NCI-H526 (cell line): ENCODE measurements at places on chromosomes 2 and 18.

- DNase-seq: no peak
Measured at GRCh38 chr2:39647104-39647765, 18.5 kb upstream of the TMEM178A start.

- no peak for DNase-seq
Measured at GRCh38 chr18:36762074-36762473, 66.7 kb downstream of the TPGS2 start.

- peak; percentile 87 for DNase-seq
Measured at GRCh38 chr2:173354073-173354581, 545 bp upstream of the CDCA7 start.

- no peak for DNase-seq
Measured at GRCh38 chr2:95334916-95335641, 37.9 kb downstream of the KCNIP3 start.

GRCh38 chr18:39208729-39209128, 1643.1 kb upstream of the CELF4 start:
- no peak for DNase-seq

DNA sequence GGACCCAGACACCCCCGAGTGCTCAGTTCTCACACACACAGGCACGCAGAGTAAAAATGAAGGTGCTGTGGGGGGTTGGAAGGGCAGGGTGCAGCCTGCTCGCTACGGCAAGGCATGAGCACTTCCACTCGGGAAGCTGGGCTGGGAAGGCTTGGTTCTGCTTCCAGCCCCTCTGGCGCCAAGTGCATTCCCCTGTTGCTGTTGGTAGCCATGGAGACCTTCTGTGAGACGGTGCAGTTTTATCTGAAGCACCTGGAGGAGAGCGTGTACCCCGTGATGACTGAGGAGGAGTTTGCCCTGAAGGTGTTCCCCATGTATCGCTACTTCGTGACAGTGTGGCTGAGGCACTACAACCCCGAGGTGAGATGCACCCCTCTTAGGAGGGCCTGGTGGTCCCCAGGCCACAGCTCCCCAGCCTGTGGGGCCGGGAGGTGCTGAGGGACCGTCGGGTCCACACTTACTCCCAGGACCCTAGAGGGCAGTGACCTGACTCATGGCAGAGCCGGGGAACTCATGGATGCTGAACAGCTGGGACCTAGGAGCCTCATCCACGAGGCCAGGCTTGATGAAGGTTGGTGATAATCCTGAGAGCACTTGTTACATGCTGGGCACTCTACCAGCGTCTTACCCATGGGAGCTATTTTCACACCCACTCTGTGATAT, 15.5 kb downstream of the MROH2A start:
- peak; percentile 12 for DNase-seq

- no peak for DNase-seq
Measured at GRCh38 chr18:56217406-56217805, 421.0 kb downstream of the TXNL1 start.

- DNase-seq: no peak
Measured at GRCh38 chr2:190441564-190441963, 33.4 kb downstream of the MFSD6 start.

DNA sequence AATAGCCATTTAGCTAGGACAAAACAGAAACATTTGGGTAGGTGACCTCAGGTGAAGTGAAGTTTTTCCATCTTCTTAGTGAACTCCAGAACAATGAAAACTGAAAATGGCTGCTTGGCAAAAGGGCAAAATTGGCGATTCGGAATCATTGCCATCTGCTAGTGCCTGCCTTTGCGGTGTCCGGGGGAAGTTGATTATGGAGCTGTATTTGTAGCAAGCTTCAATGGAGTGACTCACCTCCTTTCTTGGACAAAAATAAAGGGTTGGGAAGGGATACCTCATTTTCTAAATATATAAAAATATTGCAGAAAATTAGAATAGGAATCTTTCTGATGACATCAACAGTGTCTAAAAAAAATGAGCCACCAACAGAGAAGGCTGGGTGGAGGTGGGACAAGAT, 460.5 kb downstream of the TGIF1 start:
- no peak for DNase-seq

GRCh38 chr2:144712550-144712940, 192.6 kb upstream of the ZEB2 start:
- no peak for DNase-seq

- no peak for DNase-seq
Measured at GRCh38 chr2:248724-249123, 15.1 kb downstream of the SH3YL1 start.

GRCh38 chr2:146287281-146287680, 1557.5 kb upstream of the ACVR2A start:
- no peak for DNase-seq

DNA sequence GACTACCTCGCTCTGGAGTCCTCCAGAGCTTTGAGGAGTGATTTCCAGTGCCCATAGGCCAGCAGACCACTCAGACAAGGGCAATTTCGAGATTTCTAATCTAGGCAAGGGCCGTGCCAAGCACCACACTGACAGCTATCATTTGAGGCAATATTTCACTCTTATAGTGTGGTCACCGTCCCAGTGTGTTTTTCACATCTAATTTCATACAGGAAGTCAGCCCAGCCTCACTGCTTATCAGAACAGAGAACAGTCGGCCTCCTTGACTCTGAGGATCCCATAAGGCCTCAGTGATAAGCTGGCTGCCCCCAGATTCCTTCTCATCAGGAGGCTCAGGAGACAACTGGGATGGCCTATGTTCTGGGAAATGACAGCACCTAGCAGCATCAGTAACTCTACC, 581 bp downstream of the CAPN14 start:
- no peak for DNase-seq
